ENCODE measurements at places on chromosomes 1 and 21.

- DNase-seq: peak; percentile 53
These were observed 144.1 kb upstream of the CTTNBP2NL start for GRCh38 chr1:112251766-112252506.

DNA sequence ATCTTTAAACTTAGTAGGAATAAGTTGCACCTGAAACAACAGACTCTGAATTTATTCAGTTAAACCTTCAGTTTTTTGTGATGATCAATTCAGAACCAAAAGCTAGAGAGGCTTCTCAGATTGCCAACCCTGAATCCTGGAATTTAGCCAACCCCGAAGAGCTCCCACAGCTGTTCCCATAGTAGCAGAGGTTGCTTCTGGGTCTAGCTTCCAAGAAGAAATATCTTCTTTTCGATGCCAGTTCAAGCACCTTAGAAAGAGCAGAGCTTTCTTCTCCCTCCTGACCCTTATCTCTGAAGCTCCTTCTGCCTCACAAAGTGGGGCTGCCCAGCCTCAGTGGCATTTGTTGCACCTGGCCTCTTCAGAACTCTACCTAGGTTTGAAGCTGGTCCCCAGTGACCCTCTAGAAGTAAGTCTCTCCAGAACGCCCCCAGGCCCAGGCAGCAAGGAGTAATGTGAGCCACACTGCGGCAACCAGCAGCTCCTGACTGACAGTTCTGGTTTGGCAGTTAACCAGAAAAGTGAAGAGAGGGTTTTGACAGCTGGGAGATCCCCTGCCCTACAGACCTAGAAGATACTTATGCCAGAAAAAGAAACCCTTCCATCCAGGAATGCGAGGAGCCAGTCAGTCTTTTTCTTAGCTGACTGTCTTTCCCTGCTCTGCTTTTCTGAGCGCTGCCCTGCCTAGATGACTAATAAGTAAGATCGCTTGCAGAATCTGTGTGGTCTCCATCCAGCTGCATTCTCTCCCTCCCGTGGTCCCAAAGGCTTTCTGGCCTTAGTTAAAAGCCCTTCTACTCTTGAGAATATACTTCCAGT lies 165.9 kb downstream of the ADGRL4 start:
- DNase-seq: peak; percentile 65

DNA sequence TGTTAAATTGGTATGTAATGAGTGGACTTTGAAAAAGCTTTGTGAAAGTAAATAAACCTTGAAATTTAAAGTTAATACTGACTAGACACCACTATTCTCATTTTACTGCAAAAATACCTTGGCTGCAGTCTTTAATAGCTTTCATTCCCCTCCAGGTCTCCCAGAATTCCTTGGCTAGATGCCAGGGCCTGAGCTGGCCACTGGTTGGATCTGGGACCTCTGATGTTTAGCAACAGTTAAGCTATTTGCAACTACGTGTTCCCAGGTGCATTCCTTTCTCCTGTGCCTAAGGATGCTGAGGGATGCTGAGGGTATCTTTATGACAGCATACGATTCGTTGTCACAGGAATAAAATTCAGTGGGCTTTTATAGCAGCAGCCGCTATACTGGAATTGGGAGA lies 938.7 kb downstream of the TTLL7 start:
- no peak for DNase-seq

- no peak for DNase-seq
These were observed 12.2 kb upstream of the MIXL1 start for GRCh38 chr1:226211181-226211821.

GRCh38 chr1:7366955-7367665 lies 404.0 kb upstream of the VAMP3 start:
- no peak for DNase-seq

DNA sequence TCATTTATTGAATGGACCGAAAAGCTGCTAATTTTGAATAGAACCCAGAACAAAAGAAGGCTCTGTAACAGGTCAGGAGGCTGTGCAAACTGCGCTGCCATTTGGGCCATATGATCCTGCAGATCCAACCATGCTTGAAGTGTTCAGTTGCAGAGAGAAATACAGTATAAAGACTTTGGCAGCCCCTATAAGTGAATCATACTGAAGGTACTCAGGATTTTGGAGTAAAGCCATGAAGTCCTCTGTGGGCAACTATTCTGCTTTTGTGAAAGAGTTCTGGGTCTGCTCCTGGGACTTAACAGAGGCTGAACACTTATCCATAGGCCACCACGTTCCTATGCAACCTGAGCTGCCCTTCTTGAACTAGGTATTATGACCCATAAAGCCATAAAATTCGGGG lies 1613.6 kb upstream of the PRMT6 start:
- DNase-seq: no peak

DNA sequence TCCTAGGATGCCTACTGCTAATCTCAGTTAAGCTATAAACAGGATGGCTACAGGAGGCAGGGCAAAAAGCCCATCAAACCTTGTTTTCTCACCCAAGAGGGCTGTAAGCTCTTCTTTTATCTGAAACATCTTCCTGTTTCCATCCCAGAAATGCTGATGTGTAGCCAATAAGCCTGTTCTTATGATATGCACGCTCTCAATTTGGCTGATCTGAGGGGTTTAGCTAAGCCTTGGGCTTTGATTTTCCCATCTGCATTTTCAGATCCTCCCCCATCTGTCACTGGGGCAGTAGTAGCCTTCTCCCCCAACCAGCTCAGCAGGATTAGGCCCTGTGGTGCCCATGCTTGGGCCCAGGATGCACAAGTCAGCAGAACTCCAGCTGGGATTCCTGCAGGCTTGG lies 105.0 kb downstream of the BRINP2 start:
- DNase-seq: no peak

DNA sequence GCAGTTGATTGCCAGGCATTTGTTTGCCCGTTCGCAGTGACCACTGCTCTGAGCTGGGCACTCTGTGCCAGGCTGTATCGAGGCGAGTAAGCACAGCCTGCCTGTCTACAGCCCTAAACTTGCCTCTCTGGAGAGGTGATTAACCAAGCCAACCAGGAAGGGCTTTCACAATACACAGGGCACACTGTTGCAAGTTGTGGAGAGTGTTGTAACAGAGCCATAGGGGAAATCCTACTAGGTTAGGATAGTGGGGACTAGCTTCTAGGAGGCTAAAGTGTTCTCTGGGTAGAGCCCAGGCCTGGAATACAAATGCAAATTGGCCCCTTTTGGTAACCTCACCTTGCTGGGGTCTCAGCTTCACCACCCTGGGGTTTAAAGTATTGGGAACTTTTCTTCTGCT lies 23.8 kb downstream of the PRDM2 start:
- DNase-seq: peak; percentile 52

DNA sequence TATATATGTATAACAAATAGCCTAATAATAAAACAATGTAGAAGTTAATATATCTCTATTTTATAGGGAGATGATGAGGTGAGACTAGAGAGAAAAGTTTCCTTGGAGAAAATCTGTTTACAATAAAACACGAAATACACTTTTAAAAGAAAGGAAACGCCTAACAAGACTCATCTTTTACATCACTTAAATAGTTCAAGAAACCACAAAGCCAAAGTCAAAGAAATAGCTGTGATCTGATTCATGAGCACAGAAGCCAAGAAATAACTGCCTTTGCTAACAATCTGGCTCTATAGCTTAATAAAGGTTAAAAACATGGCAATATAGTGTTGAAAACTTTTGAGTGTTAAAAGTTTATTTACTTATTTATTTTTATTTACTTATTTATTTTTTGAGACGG lies 61.5 kb downstream of the TOR3A start:
- DNase-seq: peak; percentile 69

DNA sequence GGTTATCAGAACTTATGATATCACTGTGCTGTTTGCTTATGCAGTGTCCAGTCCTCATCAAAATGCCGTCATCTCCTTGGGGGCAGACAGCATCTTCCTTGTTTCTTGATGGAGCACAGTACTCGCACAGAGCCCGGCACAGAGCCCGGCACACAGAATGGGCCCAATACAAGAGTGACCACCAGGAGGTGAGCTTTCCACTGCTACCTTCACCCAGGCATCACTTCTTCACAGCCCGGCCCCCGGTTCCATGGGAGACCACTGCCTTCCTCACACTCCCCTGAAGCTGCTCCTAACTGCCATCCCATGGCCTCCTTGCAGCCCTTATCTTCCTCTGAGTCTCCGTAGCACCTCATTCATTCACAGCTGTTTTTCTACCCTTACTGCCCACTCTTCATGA lies 94.0 kb downstream of the TNR start:
- no peak for DNase-seq

- peak; percentile 42 for DNase-seq
These were observed 1.4 kb downstream of the DVL1 start for GRCh38 chr1:1347663-1348419.

- no peak for DNase-seq
These were observed 264.3 kb downstream of the PTPRU start for GRCh38 chr1:29500651-29501050.

- DNase-seq: no peak
These were observed 7.1 kb upstream of the KCNK1 start for GRCh38 chr1:233606813-233607212.

DNA sequence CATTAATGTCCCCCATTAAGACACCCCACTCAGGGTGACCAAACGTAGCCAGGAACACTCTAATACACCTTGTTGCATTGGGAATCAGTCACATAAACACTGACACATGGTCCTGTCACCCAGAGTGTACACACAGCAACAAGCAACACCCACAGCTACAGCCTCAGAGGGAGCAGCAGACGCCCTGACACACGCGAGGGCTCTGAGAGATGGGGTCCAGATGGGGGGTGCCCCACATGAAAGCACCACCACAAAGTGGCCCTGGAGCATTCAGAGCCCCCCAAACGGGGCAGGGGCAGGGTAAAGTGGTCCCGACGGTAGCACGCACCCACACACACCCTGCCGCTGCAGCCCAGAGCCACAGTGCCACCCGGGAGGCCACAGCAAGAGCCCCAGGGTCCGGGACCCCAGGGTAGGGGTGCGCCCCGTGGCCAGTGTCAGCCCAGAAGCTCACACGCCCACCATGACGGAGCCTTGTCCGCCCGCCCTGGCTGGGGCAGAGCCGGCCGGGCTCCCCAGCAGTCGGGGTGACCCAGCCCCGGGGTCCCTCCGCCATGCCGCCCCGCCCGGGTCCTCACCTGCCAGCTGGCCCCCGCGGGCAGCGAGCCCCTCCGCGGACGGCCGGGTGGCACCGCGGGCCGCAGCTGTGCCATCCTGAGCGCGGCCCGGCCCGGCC lies 47.3 kb downstream of the RAP1GAP start:
- DNase-seq: no peak

DNA sequence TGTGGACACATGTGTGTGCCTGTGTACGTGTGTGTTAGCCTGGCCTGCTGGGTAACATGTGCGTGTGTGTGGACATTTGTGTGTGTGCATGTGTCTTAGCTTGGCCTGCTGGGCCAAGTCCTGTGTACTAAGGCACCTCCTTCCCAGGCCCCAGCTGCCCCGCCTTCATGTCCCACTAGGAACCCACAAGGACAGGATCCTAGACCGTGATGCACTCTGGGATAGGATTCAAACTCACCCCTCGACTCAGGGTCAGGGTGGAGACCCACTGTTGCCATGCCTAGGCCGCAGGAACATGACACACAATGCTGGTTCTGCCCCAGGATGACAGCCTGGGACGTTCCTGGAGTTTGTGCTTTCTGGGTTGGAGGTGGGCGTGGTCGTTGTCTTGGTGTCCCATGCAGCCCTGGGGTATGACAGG lies 89.9 kb upstream of the TMPRSS2 start:
- DNase-seq: no peak

GRCh38 chr1:8589571-8589970 lies 227.9 kb downstream of the RERE start:
- DNase-seq: no peak

- no peak for DNase-seq
These were observed 44.5 kb downstream of the HIVEP3 start for GRCh38 chr1:41874151-41874719.

GRCh38 chr1:84947536-84948410 lies 49.1 kb downstream of the MCOLN2 start:
- DNase-seq: no peak

DNA sequence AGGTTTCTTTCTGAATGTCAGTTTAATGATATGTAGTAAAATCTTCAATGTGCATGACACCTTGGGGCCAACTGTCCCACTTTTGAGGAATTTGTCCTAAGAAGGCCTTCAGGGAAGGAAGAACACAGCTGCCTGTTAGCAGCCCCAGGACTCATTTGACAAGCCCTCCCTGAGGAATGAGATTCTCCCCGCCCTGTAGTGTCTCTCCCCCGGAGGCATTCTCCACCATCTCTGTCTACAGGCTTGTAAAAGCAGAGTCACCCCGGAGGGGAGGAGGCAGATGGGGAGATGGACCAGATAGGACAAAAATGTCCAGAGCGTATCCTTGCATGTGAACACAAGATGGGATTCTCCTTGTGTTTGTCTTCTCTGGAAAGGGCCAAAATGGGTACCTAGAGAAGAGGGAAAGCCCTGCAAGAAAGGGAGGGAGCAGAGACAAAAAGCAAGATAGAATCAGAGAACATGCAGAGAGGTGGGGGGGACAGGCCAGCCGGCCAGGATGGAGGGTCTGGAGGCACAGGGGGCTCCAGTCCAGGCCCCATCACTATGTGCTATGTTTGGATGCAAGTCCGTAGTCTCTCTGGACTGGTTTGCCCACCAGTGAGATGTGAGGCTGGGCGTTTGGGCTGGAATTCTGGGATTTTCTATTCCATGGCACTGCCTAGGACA lies 12.0 kb upstream of the WNT3A start:
- no peak for DNase-seq

- peak; percentile 88 for DNase-seq
These were observed 21.9 kb downstream of the RD3 start for GRCh38 chr1:211469938-211470529.

- DNase-seq: peak; percentile 42
These were observed 2.5 kb upstream of the F3 start for GRCh38 chr1:94543893-94544635.

- no peak for DNase-seq
These were observed 75.1 kb downstream of the LYST start for GRCh38 chr1:235791532-235792060.

DNA sequence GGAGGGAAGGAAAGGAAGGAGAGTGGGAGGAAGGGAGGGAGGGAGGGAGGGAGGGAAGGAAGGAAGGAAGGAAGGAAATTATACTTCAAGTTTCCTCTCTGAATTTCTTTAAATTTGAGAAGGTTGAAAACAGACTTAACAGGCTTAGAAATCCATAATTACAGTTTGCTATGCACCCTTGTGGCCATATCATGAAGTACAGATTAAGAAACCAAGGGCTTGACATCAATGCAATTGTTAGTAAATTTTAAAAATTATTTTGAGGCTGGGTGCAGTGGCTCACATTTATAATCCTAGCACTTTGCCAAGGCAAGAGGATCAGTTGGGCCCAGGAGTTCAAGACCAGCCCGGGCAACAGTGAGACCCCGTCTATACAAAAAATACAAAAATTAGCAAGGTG lies 14.4 kb downstream of the ANP32E start:
- peak; percentile 45 for DNase-seq

GRCh38 chr1:213586587-213586972 lies 401.2 kb upstream of the PROX1 start:
- DNase-seq: no peak

DNA sequence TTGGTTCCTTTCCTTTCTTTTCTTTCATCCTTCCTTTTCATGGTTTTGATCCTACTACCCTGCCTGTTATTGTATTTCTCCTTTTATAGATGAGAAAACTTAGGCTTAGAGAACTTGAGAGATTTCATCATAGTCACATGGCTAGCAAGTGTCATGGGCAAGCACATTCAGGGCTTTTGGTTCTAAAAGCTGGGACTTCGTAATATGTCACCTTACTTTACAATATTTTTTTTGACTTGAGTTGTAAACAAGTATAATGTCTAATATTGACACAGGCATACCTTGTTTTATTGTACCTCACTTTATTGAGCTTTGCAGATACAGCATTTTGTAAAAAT lies 70.7 kb downstream of the MTR start:
- no peak for DNase-seq

GRCh38 chr1:26833432-26834405 lies 7.2 kb downstream of the ZDHHC18 start:
- no peak for DNase-seq

- no peak for DNase-seq
These were observed 11.8 kb downstream of the BATF3 start for GRCh38 chr1:212687811-212688210.
